Kasumi-1 (cell line): ENCODE measurements at places on chromosomes 3 and 15.
A peak's percentile ranks its signal among the peaks of the same experiment; 100 is the strongest.

DNA sequence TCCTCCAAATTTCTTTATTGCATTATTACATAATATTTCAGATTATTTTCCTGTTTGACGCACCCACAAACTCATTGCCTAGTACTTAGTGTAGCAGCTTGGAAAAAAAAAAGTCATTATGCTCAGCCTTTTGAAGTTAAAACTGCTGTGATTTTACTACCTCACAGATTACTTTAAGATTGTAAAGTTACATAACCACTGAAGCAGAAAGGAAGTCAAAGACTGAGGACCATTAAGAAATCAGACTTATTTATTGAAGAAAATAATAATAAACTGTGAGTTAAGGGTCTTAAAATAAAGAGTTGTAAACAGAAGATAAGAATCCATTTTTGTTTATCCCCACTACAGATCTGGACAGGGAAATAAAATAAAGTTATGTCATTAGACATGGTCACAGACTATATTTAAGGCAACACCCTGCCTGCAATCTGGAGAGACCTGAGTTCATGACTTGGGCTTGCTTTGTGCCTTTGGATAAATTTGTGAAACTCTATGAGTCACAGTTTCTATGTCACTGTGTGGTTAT, 212.1 kb upstream of the ROBO2 start:
- no peak for DNase-seq

GRCh38 chr3:38235466-38235865, 30.1 kb upstream of the SLC22A13 start:
- DNase-seq = no peak

DNA sequence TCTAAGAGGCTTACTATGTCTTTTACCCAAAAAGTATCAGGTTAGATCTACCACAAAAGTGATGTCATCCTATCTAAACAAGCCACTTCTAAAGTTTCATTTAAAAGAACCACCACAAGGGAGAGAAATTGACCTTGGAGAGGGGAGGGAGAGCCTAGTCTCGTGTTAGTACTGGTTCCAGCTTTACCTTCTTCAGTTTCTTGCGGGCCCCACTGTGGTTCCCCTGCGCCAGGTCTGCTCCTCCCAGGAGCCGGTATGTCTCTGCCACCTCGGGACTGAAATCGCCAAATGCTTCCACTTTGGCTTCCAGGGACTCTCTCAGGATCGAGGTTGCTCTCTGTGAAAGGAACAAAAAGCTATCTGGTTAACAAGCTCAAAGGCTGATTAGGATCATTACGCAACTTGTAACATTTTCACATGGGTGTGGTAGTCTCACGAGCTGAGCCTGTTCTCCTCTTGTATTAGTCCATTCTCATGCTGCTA, 51.1 kb downstream of the SYNM start:
- no peak for DNase-seq

- peak; percentile 33 for DNase-seq
Measured at GRCh38 chr3:42014458-42014920, 52.6 kb upstream of the ULK4 start.

DNA sequence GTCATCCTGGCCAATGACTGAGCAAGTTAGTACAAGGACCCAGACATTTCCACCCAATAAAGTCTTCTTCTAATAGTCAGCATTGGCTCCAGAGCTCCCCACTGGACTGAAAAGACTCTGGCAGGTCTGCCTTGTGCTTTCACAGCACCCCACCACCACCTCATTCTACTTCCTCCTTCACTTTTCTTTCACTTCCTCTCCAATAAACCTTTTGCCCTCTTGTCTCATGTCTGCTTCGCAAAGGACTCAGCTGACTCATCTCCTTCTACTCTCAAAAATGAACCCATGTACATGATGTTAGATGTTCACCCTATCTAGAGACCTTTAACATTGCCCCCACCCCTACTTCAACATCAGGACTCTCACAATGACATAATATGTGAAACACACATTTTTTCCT, 181.0 kb upstream of the PPP2R3A start:
- no peak for DNase-seq

DNA sequence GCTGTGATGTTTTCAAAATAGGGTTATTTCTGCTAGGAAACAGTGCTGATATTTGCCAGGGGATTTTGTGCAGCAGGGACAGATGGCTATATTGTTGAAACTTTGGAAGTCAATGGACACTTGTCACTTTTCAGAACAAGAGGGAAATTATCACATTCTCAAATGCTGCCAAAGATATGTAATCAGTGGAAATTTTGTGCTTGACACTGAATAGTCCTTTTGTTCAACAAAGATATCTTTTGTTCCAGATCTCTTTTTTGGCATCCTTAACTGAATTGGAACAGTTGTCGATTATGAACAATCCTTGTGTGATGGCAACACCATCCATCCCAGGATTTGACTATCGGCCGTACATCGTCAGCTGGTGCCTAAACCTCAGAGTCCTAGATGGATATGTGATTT, 7.8 kb downstream of the CEP97 start:
- no peak for DNase-seq

DNA sequence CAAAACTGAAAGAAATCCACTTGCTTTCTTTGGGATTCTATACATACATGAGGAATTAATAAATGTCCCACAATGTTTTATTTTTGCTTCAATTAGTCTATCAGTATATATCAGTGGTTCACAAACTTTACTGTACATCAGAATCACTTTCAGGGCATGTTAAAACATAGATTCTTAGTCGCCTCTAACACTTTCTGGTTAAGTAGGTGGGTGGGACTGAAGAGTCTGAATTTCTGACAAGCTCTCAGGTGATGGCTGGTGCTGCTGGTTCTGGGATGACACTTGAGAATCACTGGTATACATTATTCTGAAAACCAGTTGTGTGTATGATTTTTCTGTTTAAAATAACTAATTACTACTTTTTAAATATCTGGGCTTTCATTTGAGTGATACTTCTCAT, 393.3 kb downstream of the TBC1D5 start:
- no peak for DNase-seq

DNA sequence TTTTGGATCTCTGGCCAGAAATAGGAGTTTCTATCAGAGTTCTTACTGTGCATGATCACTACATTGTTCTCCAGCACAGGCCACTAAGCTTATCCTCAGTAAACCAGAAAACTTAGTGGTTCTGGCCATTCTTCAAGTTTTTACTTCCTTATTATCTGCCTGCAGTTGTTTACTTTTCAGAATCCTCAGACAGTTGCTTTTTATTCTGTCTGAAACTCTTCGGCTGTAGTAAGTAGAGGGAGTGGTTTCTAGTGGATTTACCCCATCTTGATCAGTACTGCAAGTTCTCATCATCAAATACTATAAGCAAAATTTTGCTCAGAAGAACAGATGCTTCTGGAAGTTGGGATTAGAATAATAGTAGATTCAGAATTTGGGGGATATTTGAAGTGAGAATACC, 193.0 kb upstream of the RARB start:
- no peak for DNase-seq

DNA sequence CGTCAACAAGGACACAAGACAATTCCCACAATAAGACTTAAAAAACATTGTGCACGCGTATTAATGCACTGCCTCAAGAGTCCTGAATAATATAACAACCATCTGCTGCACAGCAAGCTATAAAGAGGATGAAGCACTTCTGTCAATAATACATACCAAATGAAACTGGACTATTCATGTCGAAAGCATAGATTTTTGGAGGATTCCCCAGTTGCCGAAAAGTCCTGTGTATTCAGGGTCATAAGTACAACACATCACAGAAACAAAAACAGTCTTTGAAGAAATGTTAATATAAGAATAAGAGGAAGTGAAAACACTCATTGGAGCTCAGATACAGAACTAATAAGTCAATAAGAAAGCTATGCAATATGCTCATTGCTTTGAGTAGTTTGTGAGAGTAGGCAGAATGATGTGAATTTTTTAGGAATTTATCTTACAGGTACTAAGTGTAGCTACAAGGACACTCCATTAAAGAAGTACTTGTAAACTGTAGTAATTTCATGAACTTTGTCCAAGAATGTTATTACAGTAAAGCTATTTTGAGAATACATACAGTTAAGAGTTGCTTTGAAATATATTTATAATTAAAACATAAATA, 31.6 kb downstream of the CBLB start:
- no peak for DNase-seq
